ENCODE measurements at places on chromosomes 11 and 22. TPM values are rescaled to one million over a fixed set of nuclear protein-coding genes. Genes with fewer than 3 reads are reported as not detected.

- H3K27me3 ChIP-seq, result peaks cover under 1% of the 10 kb centered on the region
- H3K4me3 ChIP-seq, result no peak overlapping the region
- DNase-seq, result no peak
- peaks cover 2% of the 10 kb centered on the region for H3K4me1 ChIP-seq
- peak overlapping the region; percentile 31 for H3K27ac ChIP-seq
Observed at GRCh38 chr22:45997777-45998637, 21.0 kb upstream of the WNT7B start.

DNA sequence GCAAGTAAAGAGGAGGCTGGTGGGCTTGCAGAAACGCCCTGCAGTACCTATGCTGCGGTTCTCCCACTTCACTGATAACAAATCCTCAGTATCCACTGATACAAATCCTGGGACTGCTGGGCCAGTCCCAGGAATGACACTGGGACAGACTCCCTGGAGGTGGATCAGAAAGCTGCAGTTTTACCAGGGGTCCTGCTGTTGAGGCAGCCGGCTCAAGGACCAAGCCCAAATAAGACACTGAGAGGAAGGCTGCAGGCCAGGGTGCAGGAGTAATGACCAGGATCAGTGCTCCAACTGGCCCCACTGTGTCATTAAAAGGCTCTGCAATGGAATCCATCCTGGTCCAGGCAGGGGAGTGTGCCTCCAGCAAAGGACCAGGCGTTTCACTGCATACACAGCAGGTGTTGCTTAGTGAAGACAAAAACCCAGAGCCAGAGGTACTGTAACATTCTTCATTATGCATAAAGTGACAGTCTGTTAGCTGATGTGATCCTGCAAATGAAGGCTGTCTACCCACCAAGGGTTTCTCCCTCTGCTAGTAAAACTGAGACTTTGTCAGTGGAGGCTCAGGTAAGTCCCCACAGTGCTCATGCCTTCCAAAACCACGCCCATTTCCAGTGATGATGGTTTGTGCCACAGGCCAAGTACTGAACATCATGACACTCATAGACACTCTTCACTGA lies 1.4 kb upstream of the C22orf39 start:
- peaks cover 43% of the 10 kb centered on the region for H3K36me3 ChIP-seq
- H3K4me1 ChIP-seq, result peaks cover 38% of the 10 kb centered on the region
- DNase-seq, result peak; percentile 29
- H3K27me3 ChIP-seq, result no peaks in the 10 kb centered on the region
- peak overlapping the region; percentile 94 for H3K4me3 ChIP-seq

DNA sequence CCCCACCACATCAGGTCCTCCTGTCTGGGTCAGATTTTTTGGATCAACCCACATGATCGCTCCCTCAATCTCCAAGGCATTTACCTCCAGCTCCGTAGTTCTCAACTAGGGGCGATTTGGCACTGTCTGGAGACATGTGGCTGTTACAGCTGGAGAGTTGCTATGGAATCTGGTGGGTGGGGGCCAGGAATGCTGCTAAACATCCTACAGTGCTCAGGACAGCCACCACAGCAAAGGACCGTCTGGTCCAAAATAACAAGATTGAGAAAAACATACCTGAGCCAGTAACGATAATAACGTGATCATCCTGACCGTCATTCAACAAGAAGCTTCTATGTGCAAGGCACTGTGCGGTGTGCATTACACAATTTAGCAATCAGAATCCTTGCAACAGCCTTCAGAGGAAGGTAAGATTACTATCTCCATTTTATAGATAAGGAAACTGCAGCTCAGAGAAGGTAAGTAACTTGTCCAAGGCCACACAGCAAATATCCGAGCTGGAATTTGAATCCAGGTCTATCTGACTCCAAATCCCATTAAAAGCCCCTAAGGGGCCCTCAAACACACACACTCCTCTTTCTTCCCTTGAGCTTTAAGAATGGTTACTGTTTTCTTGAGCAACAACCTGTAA lies 14.3 kb upstream of the CRY2 start:
- peaks cover 22% of the 10 kb centered on the region for H3K27me3 ChIP-seq
- H3K36me3 ChIP-seq, result peaks cover 7% of the 10 kb centered on the region
- H3K4me1 ChIP-seq, result peaks cover 38% of the 10 kb centered on the region
- H3K27ac ChIP-seq, result no peak overlapping the region
- no peak overlapping the region for H3K4me3 ChIP-seq

NCF4 gene
- 23.3 TPM for total RNA-seq

MS4A4A gene
- not detected for total RNA-seq

DNA sequence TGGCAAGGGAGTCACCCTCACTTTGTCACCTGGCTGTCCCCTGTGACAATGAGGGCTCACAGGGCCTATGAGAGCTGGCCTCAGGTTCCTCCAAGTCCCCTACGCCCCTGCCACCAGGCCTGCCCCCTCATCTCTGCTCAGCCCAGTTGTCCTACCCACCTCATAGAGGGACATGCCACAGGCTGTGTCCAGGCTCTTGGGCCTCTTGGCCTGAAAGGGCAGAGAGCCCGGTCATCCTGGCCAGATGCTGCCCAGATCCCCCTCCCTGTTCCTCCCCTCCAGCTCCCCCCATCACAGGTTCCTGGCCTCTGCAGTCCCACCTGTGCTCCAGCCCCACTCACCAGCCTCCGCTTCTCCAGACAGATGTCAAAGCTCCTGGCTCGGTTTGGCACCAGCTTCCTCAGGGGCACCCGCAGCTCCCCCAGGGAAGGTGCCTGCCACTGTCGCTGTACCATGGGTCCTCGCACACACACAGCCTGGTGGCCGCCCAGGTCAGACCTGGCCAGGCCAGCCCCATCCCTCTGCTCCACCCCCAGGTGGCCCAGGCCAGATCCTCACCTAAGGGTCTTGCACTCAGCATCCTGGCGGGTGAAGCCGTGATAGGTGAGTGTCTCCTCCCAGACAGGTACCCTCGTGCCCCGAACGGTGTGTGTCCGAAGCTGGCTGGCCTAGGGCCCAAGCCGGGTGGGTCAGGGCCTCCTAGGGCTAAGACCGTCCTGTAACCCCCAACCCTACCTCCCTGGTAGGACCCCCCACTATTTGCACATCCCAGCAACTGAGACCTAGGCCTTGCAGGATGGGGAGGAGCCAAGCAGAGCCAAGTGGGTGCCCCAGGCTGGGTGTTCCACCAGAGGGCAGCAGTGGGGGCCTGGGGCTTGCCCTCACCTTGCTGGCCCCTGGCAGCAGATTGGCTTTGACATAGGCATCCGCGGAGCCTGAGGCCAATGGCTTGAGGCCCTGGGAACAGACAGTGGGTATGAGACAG lies 8.3 kb downstream of the NDUFV1 start:
- H3K36me3 ChIP-seq, result peaks cover 15% of the 10 kb centered on the region
- H3K4me1 ChIP-seq, result peaks cover 36% of the 10 kb centered on the region
- H3K27ac ChIP-seq, result peak overlapping the region; percentile 99
- peak; percentile 61 for DNase-seq
- H3K4me3 ChIP-seq, result peak overlapping the region; percentile 71

LMO2 gene
- not detected for total RNA-seq

- H3K27me3 ChIP-seq, result no peaks in the 10 kb centered on the region
- H3K36me3 ChIP-seq, result peaks cover 2% of the 10 kb centered on the region
- peaks cover 27% of the 10 kb centered on the region for H3K4me1 ChIP-seq
- H3K27ac ChIP-seq, result peak overlapping the region; percentile 96
- no peak for DNase-seq
- peak overlapping the region; percentile 80 for H3K4me3 ChIP-seq
Observed at GRCh38 chr22:46674906-46675305, 54.7 kb downstream of the GRAMD4 start.

GRCh38 chr22:43745783-43746356 lies 66.2 kb downstream of the EFCAB6 start:
- peaks cover 2% of the 10 kb centered on the region for H3K27me3 ChIP-seq
- no peak overlapping the region for H3K4me3 ChIP-seq
- H3K36me3 ChIP-seq, result no peaks in the 10 kb centered on the region
- no peaks in the 10 kb centered on the region for H3K4me1 ChIP-seq
- no peak for DNase-seq
- no peak overlapping the region for H3K27ac ChIP-seq

GRCh38 chr11:109048098-109048497 lies 373.9 kb upstream of the C11orf87 start:
- H3K4me1 ChIP-seq, result no peaks in the 10 kb centered on the region
- no peak for DNase-seq
- no peak overlapping the region for H3K4me3 ChIP-seq
- no peak overlapping the region for H3K27ac ChIP-seq
- H3K36me3 ChIP-seq, result no peaks in the 10 kb centered on the region

- no peak overlapping the region for H3K27ac ChIP-seq
- no peak overlapping the region for H3K4me3 ChIP-seq
- H3K4me1 ChIP-seq, result no peaks in the 10 kb centered on the region
Observed at GRCh38 chr11:132883241-132883640, 649.1 kb downstream of the OPCML start.

DNA sequence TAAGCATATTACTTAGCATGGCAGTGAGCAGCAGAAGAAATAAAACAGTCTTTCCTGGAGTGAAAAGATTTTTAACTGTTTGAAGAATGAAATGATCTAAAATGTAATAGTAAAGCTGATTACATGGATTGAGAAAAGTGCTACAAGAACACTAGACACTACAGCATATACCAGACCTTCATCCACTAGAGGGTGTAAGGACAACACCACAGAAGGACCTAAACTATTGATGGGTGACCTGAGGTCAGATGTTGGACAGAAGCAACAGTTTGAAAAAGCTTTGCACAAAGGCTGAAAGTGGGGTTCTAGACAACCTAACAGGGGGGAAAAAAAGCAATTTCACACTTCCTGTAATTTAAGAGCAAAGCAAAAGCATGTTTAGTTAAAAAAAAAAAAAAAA lies 97.7 kb downstream of the RBFOX2 start:
- DNase-seq, result no peak
- no peaks in the 10 kb centered on the region for H3K36me3 ChIP-seq
- H3K27me3 ChIP-seq, result no peaks in the 10 kb centered on the region
- no peaks in the 10 kb centered on the region for H3K4me1 ChIP-seq
- H3K4me3 ChIP-seq, result no peak overlapping the region

DNA sequence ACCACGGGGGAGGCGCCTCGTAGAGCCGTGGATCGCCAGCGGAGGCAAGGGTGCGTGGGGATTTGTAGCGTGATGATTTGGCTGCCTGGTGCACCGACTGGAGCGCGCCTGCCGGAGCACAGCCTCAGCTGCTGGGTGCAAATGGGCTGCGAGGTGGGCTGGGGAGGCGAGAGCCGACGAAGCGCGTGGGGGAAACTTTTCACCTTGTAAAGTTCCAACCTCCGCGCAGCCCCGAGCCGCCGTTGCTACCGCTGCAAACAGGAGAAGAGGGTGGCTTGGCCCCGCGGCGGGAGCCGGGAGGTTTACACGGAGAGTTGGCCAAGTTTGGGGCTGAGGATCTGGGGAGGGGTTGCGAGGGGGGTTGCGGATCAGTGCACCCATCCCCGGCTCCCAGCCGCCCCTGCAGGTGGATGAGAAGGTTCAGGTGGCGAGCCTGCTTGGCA lies 528 bp downstream of the FAT3 start:
- H3K4me3 ChIP-seq, result no peak overlapping the region
- H3K36me3 ChIP-seq, result no peaks in the 10 kb centered on the region
- no peak for DNase-seq
- H3K27ac ChIP-seq, result no peak overlapping the region
- H3K27me3 ChIP-seq, result peaks cover 57% of the 10 kb centered on the region

GRCh38 chr22:48872271-48873190 lies 955.1 kb downstream of the BRD1 start:
- H3K27me3 ChIP-seq, result peaks cover 3% of the 10 kb centered on the region
- H3K4me1 ChIP-seq, result no peaks in the 10 kb centered on the region
- no peak for DNase-seq
- H3K4me3 ChIP-seq, result no peak overlapping the region

GRCh38 chr22:23525510-23525909 lies 54.6 kb downstream of the IGLL1 start:
- H3K4me3 ChIP-seq, result no peak overlapping the region
- peaks cover 15% of the 10 kb centered on the region for H3K27me3 ChIP-seq
- H3K36me3 ChIP-seq, result no peaks in the 10 kb centered on the region
- H3K4me1 ChIP-seq, result peaks cover 4% of the 10 kb centered on the region

DNA sequence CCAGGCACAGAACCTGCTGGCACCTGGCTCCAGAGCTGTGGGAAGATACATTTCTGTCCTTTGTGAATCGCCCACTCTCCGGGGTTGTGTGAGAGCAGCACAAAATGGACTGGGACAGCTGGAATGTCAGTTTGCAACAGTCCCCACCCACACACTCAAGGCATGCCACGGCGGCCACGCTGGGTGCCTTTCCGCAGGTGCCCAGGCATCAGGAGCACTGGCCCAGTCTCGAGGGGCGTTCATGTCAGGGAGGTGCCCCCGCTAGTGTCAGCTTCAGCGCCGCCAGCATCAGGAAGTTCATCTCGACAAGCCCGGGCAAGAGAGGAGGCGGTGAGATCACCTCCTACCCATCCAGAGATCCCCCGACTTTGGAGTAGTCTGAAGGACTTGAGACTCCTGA lies 2.1 kb downstream of the TP53AIP1 start:
- H3K36me3 ChIP-seq, result no peaks in the 10 kb centered on the region
- no peak overlapping the region for H3K27ac ChIP-seq
- no peaks in the 10 kb centered on the region for H3K27me3 ChIP-seq

GRCh38 chr11:92967867-92968266 lies 1.6 kb upstream of the MTNR1B start:
- DNase-seq, result no peak
- peaks cover 21% of the 10 kb centered on the region for H3K27me3 ChIP-seq
- no peaks in the 10 kb centered on the region for H3K36me3 ChIP-seq

- no peak overlapping the region for H3K4me3 ChIP-seq
- no peak overlapping the region for H3K27ac ChIP-seq
- DNase-seq, result peak; percentile 36
- H3K4me1 ChIP-seq, result peaks cover 14% of the 10 kb centered on the region
Observed at GRCh38 chr22:31556627-31557203, 60.4 kb downstream of the SFI1 start.

DNA sequence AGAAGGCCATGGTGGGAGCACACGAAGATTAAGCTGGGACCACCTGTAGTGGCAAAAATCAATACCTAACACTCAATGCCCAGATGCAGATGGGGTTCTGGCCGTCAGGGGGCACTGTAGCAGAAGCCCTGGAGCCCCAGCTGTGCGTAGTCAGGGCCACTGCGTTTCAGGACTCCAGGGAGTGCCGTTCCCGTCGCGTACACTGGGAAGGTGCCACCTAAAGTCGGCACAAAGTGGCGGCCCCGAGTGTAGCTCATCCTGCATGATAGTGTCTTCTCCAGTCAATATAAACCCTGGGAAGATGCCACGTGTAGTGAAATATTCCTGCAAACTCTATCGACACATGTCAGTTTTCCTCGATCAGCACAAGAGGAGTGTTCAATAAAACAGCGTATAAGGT lies 123.8 kb upstream of the NTM start:
- DNase-seq, result no peak
- no peak overlapping the region for H3K27ac ChIP-seq
- peaks cover 10% of the 10 kb centered on the region for H3K27me3 ChIP-seq

PATE2 gene
- not detected for total RNA-seq

DNA sequence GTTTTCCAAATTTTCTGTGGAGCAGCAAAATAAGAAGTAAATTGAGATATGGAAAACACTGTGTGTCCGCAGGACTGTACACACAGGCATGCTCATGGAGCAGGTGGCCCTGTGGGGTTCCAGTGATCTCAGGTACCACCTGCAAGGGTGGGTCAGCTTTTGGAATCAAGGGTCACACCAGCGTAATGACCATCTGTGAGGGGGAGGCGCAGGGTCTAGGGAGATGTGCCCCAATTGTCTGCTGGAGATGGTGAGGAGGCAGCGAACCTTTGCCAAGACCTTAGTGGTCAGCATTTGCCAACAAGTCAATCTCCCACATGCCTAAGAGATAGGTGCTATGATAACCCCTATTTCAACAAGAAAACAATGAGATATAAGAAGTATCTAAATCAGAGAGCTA lies 49.4 kb downstream of the SHANK2 start:
- no peak overlapping the region for H3K4me3 ChIP-seq
- no peaks in the 10 kb centered on the region for H3K36me3 ChIP-seq
- no peaks in the 10 kb centered on the region for H3K4me1 ChIP-seq
- H3K27me3 ChIP-seq, result no peaks in the 10 kb centered on the region
